ENCODE measurements at places on chromosomes 12 and 14. TPM values are rescaled to one million over a fixed set of nuclear protein-coding genes. Genes with fewer than 3 reads are reported as not detected.

The OR6C2 gene
- total RNA-seq: not detected

DNA sequence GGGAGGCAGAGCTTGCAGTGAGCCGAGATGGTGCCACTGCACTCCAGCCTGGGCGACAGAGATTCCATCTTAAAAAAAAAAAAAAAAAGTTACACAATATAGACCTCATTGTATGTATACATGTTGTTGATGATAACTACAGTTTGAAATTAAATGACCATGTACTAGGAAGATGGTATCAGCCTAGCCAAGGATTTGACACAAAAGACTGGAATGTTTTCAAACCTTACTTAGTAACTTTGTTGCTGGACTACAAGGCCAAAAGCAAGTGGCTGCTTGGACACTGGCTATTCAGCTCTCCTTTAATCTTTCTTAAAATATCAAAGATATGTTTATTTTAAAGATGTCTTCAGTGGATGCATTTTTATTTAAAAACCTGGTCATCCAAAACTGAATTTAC is 18.9 kb upstream of the NUDT4 start:
- DNase-seq: no peak

DNA sequence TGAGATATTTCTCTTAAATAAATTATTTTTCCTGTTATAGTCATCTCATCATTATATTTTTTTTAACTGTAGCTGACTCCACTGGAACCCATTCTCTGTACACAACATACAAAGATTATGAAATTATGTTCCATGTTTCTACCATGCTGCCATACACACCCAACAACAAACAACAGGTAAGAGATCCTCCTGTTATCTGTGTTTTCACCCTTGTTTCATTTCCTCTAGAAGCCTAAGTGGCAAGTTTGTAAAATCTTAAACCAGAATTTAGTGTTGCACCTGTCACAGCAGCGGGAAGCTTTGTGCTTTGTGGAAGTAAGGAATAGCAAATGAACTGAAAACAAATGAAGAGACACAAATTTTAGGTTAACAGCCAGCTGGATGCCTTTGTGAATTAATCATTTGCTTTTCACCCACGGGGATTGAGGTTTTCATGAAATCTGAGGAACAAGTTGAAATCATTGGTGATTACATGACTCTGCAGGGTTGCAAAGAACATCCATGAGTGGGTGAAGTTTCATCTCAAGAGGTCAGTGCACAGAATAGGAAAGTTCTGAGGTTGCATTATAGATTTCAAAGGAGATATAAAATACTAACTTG is 273.9 kb upstream of the RGS6 start:
- DNase-seq: no peak

DNA sequence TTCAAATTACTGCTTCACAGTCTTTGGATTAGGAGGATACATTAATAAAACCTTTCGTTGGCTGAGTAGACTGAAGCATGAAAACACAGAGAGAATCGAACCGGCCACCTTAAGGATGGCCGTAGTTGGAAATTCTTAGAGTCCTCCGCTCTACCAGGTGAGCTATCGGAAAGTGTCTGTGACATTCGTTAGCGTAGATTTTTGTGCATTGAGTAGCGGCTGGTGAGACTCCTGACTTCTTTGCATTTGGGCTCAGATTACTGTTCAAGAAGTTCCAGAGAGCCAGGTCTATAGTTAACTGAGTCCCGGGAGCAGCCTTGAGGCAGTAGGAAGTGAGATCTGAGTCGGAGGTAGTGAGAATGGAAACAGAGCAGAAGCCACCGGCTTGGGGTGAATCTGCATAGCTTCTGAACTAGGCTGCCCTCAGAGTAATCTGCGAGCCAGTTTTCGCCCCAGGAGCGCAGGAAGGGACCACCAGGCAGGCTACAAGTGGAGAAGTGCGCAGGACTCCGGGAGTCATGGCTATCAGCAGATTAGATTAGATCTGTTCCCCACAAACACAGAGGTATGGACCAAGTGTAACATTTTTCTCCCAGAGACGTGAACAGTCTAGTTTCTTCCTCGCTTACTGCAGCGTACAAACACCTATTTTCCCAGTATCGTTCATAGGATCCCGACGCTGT is 11.0 kb downstream of the OR6S1 start:
- DNase-seq: no peak

- DNase-seq: no peak
Measured at GRCh38 chr14:70905301-70905700, 2.0 kb upstream of the PCNX1 start.

- DNase-seq: no peak
Measured at GRCh38 chr14:35340616-35341453, 48.7 kb downstream of the PSMA6 start.
